ENCODE measurements at places on chromosomes 11 and 22. TPM values are rescaled to one million over a fixed set of nuclear protein-coding genes. Genes with fewer than 3 reads are reported as not detected.

HBG2 gene
- 2,998 TPM for polyA plus RNA-seq

TPH1 gene
- polyA plus RNA-seq = 0.35 TPM

ATP5MG gene
- 398 TPM for polyA plus RNA-seq

C22orf31 gene
- 1.7 TPM for polyA plus RNA-seq

TRIM51G gene
- not detected for polyA plus RNA-seq

OR52H1 gene
- polyA plus RNA-seq = not detected
